ENCODE measurements at places on chromosomes 3 and 15.

- DNase-seq: no peak
These were observed 156.0 kb downstream of the CACNA1D start for GRCh38 chr3:53650424-53650823.

DNA sequence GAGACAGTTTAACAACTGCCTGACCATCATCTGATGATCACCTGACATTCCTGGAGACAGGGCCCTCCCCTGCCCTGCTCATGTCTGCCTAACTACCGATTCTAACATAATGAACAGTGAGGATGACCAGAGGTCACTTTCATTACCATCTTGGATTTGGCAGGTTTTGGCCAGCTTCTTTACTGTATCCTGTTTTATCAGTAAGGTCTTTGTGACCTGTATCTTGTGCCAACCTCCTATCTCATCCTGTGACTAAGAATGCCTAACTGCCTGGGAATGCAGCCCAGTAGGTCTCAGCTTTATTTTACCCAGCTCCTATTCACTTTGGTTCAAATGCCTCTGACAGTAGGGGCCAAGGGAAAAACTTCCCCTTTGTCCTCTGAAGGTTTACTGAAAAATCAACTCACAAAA, 40.2 kb downstream of the METTL6 start:
- no peak for DNase-seq

- DNase-seq: no peak
These were observed 45.8 kb downstream of the MITF start for GRCh38 chr3:69784954-69785514.

GRCh38 chr15:61122647-61123375, 106.3 kb downstream of the RORA start:
- DNase-seq: no peak

GRCh38 chr15:35698331-35698730, 152.4 kb upstream of the DPH6 start:
- no peak for DNase-seq

GRCh38 chr15:38885001-38885400, 320.4 kb upstream of the RASGRP1 start:
- DNase-seq: no peak

DNA sequence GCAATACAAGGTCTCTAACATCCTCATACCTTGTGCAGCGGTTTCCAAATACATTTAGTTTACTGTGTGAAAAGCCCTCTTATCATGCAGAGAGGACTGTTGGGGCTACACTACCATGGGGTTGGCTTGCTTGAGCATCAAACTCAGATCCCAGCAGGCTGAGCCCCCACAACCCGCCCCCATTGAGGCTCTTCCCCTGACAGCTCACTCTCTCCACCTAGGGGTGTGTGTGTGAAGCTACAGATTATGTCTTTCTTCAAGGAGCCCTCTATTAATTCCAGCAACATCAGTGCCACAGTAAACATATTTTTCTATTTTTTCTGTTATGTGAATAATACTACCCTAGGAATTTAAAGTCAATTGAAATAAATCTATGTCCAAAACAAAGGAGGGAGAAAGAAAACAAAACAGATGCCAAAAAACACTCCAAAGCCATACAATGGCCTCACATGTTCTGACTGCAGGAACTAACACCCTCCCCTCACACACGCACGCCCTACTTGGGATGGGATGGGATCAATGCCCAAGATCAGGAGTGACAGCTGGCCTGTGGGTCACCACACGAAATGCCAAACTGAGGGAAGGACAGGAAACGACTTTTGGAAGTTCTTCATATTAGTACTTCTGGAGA, 14.7 kb downstream of the TM4SF4 start:
- no peak for DNase-seq

- DNase-seq: no peak
These were observed 1051.8 kb upstream of the CFAP20DC start for GRCh38 chr3:60101621-60102020.

DNA sequence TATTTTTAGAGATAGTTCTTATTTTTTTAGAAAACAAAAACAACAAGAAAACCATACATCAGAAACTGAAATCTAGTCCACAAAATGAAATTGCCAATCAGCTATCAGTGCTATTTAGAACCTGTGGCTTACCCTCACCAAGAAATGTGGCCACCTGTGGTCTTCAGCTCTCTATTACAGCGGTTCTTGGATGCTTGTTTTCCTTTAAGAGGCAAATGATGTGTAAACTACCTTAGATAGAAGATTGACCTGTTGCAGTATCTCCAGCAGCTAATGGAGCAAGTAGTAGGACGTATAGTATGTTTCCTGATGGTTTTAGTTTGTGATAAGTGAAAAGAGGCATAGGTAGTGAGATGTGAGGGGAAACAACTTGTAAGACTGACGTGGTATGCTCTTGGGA, 21.2 kb downstream of the TFG start:
- no peak for DNase-seq

DNA sequence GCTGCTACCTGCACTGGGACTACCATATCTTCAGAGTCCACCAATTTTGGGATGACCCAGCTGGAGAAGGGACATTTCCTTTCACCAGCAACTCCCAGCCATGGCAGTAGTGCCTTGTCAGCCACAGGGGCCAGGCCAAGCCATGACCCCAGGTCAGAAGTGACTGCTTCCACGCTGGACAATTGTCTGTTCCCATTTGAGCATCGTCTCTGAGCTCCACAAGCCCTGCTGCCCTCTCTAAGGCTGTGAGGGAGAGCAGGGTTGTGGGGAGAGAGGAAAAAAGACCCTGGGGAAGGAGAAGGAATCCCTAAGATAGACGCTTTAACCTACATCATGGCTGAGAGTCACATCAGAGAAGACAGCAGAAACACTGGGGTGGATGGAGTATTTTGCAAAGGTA, 7.4 kb upstream of the RARRES1 start:
- no peak for DNase-seq

DNA sequence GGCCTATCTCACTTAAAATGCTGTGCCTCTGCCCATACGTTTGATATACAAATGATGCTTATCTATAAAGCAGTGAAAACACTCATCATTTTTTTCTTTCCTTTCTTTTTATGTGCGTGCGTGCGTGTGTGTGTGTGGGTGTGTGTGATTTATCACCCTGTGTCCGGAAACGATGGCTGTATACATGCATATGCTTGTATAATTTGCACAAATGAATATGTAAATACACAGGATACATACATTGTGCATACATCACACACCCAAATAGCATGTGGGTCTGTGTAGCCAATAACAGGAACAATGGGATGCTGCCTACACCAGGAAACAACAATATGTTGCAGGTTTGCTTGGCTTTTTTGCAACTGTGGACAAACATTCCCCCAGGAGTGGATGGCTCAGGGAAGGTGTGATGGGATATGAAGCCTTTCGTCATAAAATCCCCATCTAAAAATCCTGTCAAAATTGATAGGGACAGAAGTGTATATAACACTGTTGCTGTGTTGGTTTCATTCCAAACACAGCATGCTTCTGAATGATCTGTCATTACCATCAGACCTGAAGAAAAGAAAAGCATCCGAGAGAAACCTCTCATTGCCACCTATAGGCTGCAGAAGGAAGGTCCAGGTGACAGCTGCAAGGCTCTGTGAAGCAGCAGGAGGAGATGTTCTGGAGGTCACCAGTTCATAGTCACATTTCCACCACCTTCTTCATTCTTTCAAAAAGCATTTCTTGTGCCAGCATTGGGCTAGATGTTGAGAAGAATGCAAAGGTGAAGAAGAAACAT, 503.9 kb upstream of the NR2F2 start:
- DNase-seq: no peak

DNA sequence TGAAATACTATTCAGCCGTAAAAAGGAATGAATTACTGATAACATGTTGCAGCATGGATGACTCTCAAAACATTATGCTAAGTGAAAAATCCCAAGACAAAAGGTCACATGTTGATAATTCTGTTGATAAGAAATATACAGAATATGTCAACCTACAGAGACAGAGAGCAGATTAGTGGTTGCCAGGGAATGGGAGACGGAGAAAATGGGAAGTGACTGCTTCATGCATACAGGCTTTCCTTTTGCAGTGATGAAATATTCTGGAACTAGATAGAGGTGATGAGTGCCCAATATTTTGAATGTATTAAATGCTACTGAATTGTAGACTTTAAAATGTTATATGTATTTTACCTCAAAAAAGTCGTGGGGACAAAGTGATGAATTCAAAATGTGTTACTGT, 56.2 kb downstream of the ABHD2 start:
- no peak for DNase-seq

DNA sequence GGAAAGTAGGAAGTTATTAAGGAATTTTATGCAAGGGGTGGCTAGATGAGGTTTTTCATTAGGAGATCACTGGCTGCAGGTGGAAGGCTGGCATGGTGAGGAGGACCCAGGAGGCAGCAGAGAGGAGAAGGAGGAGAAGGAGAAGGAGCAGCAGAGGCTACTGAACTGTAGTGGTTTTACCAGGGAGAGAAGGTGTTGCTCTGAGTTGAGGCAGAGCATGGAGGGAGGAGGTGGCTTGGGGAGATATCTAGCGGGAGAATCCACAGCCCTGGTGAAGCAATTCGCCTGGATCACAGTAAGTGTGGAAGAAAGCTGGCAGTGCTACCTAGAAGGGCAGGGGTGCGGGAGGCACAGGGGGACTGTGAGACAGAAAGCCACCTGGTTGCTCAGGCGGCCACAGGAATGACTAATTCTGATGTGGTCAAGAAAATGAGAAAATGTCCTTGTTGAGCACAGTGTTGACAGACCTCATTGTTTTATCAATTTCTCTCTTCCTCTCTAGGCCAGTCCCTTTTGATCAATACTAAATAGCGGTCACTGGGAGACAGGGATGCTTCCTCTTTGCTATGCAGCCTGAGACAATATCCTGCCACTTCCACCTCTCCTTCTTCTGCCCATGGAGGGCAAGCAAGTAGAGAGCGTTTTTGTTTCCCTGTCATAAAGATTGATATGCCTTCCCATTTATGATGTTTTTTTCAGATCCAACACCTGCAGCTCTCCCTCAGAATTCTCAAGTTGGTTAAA, 94.6 kb downstream of the EEFSEC start:
- no peak for DNase-seq
